Stimulated activated CD4-positive, alpha-beta T cell treated with anti-CD3 and anti-CD28 coated beads, Interleukin-1b, Interleukin-23, amount 100 ng/mL, for 24 hours (primary cell): ENCODE measurements at places on chromosomes 13 and 19.

DNA sequence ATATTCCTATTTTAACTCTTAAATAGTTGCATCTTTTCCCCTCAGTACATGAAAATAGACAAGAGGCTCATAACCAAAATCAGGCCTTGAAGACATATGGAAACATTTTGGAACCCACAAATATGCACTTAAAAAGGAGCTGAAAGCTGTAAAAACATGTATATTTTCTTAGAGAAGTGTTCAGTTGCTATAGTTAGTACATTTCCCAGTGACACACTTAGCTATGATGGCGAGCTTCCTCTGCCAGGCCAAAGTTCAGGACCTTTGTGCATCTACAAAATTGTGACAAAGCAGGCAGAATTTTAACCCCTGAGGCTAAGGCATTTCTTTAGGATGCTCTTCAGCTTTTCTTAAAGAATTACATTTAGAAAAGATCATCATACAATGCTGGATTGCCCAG is 54.5 kb downstream of the RCBTB2 start:
- DNase-seq, result no peak

GRCh38 chr13:102815788-102816187 is 16.9 kb downstream of the BIVM start:
- no peak for DNase-seq

DNA sequence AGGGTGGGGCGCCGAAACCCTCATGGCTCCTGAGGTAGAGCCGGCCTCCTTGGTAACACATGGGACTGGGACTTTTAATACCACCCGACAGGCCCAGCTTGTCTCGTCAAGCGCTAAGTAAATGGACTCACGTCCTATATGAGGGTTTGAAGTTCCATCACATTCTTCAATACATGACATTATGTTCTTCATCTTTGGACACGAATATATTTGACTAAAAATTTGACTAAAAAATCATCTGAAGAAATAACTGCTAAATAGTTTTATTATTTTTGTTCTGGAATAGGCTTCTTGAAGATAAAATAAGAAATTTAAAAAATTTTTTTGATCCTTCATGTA is 335 bp upstream of the ZNF607 start:
- DNase-seq, result no peak

GRCh38 chr19:17942582-17943273 is 9.9 kb downstream of the CCDC124 start:
- no peak for DNase-seq

DNA sequence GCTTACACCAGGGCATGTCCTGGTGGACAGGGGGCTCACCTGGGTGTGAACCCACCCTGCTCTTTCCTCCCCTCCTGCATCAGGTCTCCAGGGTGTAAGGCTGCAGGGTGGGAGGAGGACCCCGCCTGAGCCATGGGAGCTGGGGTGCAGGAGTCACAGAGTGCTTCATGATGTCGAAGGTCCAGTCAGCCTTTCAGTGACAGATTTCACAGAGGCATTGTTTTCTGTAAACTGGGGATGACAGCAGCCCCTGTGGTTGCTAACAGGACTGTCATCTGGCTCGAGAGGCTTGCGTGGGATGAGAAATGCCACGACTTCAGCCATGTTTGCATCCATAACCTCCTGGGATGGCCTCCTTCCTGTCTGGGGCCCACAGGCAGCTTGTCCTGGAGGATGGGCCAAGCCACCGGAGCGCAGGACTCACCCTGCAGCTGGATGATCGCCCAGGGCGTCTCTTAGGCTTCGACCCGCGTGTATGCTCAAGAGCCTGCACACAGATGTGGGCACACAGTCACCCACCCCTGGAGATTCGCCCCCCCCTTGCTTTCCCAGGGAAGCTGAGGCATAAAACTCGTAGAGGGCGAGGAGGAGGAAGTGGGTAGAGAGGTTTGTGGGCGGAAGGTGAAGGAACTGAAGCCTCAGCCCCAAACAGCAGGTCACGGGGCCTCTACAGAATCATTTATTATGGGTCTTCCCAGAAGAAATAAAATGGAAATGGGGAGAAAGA is 4.9 kb downstream of the NANOS3 start:
- DNase-seq, result no peak

- DNase-seq, result no peak
These were observed 5.9 kb downstream of the PRR36 start for GRCh38 chr19:7868326-7868670.

DNA sequence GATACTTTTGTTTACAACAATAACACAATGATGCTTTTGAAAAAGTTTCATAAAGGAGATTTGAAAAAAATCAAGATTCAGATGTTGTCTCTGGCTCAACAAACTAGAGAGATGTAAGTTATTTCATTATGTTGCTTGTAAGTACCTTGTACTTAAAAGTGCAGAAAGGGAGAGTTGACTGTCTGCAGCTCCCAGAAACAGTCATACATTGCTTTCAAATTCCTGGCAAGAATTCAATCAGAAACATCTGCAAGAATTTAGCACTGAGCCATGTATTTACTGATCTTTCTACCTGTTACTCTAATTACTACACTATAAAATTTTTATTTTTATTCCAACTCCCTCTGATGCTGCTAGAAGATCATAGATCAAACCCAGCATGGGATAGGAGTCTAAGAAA is 1261.3 kb upstream of the SPRY2 start:
- DNase-seq, result no peak

DNA sequence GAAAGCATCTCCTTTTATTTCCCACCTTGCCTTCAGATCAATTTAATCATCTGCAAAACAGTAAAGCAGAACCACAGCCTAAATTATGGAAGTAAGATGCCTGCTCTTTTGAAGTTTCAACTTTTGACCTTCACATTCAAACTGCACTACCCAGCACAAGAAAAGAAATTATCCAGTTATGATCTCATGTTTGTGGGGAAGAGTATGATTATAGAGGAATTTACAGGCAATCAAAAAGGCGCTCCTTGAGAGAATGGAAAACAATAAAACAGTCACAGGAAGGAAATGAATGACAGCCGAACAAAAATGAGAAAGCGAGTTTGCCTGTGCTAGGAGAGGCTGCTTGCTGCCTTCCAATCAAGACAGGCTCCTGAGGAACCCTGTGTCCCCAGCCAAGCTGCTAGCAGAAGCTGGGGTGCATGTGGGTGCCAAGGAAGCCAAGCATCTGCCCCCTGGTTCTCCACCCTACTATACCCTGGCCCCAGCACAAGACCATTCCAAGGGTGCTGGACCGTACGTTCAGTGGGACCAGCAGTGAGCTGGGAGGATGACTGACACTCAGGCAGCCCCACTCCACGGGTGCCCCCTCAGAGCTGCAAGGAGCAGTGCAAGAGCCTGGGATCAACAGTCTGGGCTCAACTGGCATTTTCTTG is 47.8 kb downstream of the PEPD start:
- no peak for DNase-seq

GRCh38 chr19:35727053-35727955 is 9.5 kb downstream of the KMT2B start:
- DNase-seq, result no peak

GRCh38 chr13:101673360-101674105 is 221.1 kb downstream of the ITGBL1 start:
- no peak for DNase-seq

DNA sequence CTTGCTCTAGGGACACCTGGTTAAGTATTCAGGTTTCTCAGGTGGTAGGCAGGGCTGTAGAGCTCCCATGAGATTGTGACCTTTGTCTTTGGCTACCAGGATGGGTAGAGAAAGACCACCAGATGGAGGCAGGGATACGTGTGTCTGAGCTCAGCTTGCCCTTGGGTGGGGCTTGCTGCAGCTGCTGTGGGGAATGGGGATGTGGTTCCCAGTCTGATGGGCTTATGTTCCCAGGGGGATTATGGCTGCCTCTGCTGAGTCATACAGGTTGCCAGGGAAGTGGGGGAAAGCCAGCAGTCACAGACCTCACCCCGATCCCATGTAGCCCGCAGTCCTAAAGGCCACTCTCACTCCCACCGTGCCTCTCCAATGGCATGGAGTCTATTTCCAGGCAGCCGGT is 659.9 kb upstream of the KLF12 start:
- DNase-seq, result no peak

GRCh38 chr19:14378890-14379289 is 2.4 kb upstream of the ADGRE5 start:
- no peak for DNase-seq

DNA sequence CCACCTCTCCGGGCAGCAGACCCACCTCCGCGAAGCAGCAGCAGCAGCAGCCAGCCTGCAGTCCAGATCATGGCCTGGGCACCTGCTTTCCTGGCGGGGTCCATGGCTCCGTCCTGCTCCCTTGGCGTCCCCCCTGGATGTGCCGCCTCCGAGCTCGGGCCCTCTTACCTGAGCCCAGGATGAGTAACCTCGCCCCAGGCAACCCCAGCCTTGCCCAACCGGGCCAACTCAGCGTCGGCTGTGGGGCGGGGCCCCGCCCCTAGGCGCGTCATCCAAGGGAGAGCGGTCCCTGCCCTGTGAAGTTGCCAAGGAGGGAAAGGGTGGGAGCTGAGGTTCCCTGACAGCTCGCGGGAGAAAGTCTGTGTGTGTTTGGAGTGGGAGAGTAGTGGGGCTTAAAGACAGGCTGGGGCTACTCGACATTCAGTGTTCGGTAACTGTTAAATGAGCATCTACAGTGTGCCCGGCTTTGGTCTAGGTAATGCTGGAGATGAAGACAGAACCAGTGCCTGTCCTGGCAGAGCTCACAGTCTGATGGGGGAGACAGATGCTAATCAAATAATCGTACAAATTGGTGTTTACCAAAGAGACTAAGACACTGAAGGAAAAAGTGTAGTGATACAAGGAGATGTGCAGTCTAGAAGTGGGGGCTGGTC is at the start of gene LYPD3:
Gene LYPD3, minus strand, starts transcription at position 141 of the 653 bp plus-strand sequence. Its CDS starts 37 bp downstream, at position 104.
- no peak for DNase-seq

DNA sequence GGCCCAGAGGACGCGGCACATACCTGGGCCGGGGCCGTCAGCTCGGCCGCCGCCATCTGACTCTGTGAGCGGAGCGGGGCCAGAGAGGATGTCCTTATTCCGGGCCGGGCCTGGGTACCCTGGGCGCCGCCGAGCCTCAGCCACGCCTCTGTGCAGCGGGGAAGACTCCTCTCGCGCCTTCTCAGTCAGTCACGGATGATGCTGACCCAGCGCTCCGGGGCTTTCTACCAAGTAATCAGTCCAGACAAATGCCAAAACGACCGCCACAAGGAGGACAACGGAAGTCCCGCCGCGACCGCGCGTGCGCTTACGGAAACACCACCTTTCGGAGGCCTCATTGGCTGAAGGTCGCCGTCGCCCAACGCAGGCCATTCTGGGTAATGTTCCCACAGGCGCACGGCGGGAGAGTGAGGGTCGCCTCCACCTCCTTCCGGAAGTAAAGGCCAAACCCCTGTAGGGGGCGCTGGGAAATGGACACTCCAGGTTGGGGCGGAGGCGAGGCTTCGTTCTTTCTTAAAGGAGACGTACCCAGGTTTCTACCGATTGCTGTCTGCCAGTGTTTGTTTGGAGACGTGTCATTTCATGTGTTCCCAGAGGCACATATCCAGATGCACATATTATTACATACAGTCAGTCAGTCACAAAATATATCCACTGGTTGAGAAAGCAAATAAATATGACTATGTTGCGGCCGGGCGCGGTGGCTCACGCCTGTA is at the start of gene ZNF256:
Gene ZNF256, minus strand, starts transcription at position 288 of the 716 bp plus-strand sequence. Its CDS starts 232 bp downstream, at position 56.
- peak; percentile 82 for DNase-seq

DNA sequence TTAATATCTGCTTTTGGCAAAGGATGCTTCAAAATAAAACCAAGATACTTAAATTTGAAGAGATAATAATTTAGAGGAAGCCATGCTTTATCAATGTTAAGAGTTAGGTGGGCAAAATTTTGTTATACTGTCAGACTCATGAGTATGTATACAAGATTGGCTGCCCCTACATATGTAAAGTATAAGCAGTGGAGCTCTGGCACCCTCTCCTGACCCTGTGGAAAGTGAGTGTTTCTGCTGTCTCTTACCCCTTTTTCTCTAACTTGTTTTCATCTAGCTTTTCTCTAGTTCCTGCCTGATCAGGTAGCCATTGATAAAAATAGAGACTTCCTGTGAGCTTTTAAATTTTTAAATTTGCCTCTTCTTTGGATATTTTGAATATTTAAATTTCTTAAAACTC is 710.9 kb upstream of the SPRY2 start:
- DNase-seq, result no peak

DNA sequence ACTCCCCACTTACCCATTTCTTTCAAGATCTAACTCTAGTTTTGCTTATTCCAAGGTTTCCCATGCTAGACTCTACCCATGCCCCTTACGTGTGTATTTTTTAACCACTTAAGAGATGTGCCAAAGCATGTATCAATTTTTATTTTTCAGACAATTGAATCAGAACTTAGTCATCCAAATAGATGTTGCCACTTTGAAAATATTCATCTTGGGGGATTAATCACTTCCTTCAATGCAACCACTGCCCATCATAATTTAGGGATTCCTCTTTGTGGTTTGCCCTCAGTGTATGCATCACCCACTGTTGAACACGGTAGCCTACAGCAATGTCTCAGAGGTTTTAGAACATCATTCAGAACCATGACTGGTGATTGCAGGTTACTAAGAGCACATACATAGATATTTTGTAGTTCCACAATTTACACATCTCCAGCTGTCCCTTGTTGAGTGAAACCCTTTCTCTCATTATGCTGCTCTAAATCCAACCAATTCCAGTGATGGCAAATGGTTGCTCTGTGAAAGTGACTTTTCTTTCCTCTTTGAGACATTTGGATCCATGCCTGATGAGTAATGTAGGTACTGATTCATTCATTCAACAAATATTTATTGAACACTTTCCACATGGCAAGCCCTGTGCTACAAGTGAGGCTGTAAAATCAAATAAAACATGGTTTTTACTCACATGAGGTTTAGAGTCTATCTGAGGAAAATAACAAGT is 60.6 kb upstream of the SERP2 start:
- DNase-seq, result no peak

- no peak for DNase-seq
These were observed 535.9 kb downstream of the GPC5 start for GRCh38 chr13:91934354-91934753.

DNA sequence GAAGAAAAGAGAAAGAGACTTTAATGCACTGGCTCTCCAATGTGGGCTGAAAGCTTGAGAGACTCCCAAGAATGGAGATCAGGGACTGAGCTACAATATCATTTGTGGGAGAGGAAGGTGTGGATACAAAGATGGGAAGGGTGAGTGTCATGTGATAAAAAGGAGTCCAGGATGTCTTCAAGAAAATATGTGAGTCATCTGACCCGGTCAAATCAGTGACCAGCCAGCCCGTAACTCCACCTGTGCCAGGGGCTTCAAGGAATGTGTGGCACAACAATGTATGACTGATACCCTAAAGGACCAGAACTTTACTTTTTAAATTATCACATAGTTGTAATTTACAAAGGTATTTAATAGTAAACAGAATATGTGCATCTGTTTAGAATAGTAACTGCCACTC is 97.2 kb downstream of the DOCK9 start:
- DNase-seq, result no peak

- no peak for DNase-seq
These were observed 1.4 kb downstream of the KCTD12 start for GRCh38 chr13:76884907-76885202.

GRCh38 chr19:3855320-3855719 is 13.5 kb downstream of the ZFR2 start:
- no peak for DNase-seq
